ENCODE measurements at places on chromosomes 13 and 19. TPM values are rescaled to one million over a fixed set of nuclear protein-coding genes. Genes with fewer than 3 reads are reported as not detected.

The CEACAM1 gene
- polyA plus RNA-seq, result 0.15 TPM

The CRLF1 gene
- not detected for polyA plus RNA-seq

The PSG2 gene
- not detected for polyA plus RNA-seq

The GNA15 gene
- 0.59 TPM for polyA plus RNA-seq

The CD37 gene
- 188 TPM for polyA plus RNA-seq

Data from CD8-positive, alpha-beta memory T cell (primary cell).